8988T (cell line): ENCODE measurements at places on chromosomes 3 and 15.

DNA sequence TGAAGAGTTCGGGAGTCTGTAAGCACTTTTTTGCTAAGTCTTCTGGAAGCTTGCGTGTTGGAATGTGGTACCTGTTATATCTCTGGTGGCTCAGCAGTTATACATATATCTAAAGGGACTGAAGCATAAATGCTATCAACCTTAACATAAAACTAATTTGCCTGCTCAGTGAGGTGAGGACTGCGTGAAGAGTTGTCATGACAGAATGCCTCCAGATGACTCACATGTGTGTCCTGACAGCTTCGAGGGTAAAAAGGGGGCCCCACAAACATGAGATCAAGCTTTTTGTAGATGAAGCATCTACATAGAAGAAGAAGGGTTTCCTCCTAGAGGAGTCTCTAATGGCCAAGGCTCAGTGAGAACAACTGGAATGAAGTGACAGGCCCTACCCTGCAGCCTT is 88.8 kb upstream of the C3orf80 start:
- DNase-seq: no peak

DNA sequence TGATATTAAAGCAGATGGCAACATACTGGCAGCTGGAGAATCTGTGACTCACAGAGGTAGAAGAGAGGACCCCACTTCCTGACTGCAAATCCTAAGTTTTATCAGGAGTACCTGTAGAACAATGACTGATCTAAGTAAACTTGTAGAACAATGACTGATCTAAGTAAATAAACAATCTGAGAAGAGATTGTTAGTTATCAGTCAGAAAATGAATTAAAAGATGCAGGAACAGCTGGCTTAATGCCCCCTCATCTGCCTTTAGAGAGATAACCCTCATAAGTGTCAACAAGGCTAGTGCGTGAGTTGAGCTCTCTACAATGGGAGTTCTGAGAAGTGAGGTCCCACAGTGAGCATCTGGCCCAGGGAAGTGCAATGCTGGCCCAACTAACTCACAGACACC is 14.6 kb downstream of the ACAD11 start:
- no peak for DNase-seq

DNA sequence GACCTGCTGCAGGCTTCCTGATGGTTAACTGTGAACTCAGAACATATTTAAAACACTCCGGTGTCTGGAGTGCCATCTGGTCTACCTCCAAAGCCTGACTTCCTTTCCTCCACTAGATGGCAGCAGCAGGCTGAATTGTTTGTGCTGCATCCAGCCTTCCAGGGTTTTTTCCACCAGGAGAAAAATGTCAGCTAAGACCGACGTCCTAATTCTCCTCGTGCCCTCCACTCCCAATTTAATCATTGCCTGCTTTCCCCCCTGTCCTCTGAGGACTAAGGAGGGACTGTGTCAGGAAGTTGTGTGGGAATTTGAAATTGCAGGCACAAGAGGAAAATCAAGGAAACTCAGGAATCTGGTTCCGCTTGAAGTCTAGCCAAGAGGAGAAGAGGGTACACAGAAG is 165.2 kb upstream of the UMPS start:
- DNase-seq: peak; percentile 69

DNA sequence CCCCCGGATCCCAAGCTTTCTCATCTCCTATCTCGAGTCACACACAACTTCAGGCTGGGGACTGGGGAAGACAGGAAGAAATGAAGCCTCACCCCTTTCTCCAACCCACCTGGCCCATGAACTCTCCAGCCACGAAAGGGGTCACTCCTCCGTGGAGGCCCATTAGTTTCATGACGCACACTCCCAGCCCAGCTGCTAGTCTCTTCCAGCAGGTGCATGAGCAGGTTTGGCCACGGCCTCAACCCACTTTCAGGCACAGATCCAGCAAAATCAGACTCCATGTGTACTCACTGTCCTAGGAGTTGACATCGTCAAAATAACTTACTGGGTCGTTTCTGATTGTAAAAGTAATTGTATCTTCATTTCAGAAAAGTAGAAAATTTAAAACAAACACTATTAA is 76.6 kb downstream of the C3orf70 start:
- no peak for DNase-seq

- DNase-seq: no peak
Measured at GRCh38 chr3:126277629-126278378, 79.4 kb downstream of the KLF15 start.

GRCh38 chr3:126891141-126891540 is 91.8 kb upstream of the PLXNA1 start:
- no peak for DNase-seq

DNA sequence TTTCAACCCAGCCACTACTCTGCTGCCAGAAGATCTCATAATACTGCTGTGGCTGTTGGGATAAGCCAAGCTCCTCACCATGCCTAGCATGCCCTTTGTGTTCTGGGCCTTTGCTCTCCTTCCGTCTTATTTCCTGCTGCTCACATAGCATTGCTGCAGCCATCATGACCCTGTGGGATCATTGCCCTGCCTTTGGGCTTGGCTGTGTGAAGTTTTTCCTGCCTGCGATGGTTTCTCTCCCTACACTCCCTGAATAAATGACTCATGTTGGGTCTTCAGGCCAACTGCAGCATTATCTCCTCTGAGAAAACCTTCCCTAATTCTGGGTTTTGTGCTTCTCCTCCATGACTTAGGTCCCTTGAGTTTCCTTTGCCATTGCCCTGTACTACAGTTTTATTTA is 20.8 kb upstream of the TRA2B start:
- no peak for DNase-seq

DNA sequence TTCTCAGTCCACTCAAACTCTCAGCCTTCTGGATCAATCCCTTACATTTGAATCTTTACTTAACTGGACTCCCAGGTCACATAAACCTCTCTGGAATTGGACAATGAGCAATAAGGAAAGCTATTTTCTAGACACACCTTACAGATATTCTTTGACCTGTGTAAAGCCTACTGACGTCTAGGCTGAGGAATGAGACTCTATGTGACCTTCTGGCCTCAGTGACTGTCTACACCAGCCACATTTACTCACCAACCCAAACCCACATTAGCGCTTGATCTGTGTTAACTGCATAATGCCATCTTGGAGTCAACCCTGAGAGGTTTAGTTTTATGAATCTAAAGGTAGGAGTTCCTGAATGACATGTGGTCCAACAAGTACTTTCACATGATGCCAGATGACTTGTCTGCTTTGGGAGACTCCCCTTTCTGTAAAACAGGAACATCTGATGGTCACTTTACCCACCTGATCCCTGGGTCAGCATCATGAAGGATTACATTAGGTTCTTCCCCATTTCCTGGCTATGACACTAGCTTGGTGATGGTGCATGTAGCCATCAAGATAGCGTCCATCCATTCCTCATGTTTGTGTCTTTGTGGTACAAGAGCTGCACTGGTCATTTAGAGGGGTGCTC is 11.4 kb upstream of the COMMD2 start:
- DNase-seq: no peak

- DNase-seq: no peak
Measured at GRCh38 chr15:25735550-25736384, 127.4 kb downstream of the ATP10A start.

GRCh38 chr15:67967871-67968431 is 86.2 kb upstream of the PIAS1 start:
- DNase-seq: peak; percentile 32

- peak; percentile 46 for DNase-seq
Measured at GRCh38 chr3:196406811-196407470, 25.3 kb downstream of the UBXN7 start.

- DNase-seq: no peak
Measured at GRCh38 chr3:38001456-38002081, 11.0 kb downstream of the VILL start.

- no peak for DNase-seq
Measured at GRCh38 chr15:66864871-66865281, 162.8 kb downstream of the SMAD6 start.

GRCh38 chr15:70613271-70613670 is 150.1 kb downstream of the UACA start:
- no peak for DNase-seq

DNA sequence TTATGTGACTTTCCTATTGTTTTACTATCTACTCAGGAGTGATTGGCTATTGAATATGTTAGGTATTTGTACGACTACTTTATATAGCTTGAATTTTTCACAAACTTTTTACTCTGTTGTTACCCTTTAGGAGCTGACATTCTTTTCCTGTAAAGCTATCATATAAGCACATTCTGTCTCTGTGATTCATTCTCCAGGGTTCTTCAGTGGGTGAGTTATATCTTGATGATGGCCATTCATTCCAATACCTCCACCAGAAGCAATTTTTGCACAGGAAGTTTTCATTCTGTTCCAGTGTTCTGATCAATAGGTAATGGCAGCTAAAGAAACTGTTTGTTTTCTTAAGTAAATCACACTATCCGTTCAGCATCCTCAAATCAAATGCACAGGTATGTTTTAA is 10.1 kb upstream of the CAPN3 start:
- DNase-seq: no peak

- no peak for DNase-seq
Measured at GRCh38 chr15:84689858-84690257, 26.1 kb downstream of the SEC11A start.

GRCh38 chr3:50534681-50535330 is 31.4 kb upstream of the CACNA2D2 start:
- DNase-seq: no peak

- peak; percentile 9 for DNase-seq
Measured at GRCh38 chr3:173529062-173529711, 131.6 kb downstream of the NLGN1 start.

GRCh38 chr15:81297147-81297572 is 26.8 kb downstream of the STARD5 start:
- DNase-seq: no peak
